ENCODE measurements at places on chromosomes 16 and 17.

GRCh38 chr16:80447241-80447640 is 93.6 kb upstream of the DYNLRB2 start:
- DNase-seq = no peak

- DNase-seq = no peak
Measured at GRCh38 chr17:2611627-2612026, 18.2 kb downstream of the PAFAH1B1 start.

DNA sequence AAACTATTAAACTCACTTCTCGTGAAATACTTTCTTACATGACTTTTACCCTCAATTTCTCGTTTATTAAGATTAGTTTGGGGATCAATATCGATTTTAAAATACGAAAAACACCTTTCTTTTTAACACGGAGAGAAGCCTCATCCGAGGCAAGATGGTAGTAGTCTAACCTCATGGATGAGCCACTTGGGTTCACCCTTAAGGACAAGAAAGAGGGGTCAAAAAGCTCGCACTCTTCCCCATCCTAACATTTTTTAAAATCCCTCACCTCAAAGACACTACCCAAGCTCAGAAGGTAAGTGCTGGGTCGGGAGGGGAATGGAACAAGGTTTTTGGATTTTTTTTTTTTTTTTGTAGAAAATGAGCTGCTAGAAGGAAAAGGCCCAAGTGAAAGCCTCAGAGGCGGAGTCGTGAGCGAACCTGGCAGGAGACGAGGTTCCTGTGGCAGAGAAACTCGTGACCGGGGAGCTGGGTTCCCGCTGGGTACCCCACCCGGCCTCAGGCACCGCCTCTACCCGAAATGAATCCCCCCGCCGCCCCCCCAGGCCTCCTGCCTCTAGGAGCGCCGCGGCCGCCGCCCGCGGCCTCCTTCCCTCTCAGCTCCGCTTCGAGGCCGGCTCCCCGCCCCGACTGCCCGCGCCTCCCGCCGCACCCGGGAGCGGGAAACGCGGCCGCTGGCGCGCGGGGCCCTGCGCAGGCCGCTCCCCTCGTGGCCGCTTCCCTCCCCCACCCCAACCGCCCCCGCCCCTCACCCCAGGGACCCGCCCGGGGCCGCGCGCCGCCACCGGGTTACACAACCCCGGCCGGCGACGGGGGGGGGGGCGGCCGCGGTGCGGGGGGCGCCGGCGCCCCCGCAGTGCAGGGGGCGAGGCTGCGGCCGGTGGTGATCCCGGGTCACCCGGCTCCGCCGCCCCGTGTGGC is 1.6 kb downstream of the NUFIP2 start:
- peak; percentile 48 for DNase-seq

- DNase-seq = no peak
Measured at GRCh38 chr16:22961206-22961605, 147.2 kb downstream of the HS3ST2 start.

DNA sequence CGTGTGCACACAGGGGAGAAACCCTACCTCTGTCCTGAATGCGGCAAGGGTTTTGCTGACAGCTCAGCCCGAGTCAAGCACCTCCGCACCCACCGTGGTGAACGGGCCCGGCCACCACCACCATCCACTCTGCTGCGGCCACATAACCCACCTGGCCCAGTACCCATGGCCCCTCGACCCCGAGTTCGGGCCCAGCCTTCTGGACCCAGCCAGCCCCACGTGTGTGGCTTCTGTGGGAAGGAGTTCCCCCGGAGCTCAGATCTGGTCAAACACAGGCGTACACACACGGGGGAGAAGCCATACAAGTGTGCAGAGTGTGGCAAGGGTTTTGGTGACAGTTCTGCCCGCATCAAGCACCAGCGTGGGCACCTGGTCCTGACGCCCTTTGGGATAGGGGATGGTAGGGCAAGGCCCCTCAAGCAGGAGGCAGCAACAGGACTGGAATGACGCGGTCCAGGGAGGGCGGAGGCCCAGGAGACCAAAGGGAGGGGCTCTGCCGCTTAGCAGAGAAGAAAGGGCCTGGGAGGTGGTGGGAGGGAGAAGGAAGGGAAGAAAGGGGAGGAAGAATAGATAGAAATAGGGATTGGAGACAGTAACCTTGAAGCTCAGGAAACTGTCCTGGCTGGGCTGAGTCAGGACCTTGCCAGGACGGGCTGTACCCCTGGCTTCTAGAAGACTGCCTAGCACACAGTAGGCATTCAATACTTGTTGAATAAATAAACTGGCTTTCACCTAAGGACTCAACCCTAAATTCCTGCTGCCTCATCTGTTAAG is 3.6 kb downstream of the ZNF48 start:
- DNase-seq = no peak

DNA sequence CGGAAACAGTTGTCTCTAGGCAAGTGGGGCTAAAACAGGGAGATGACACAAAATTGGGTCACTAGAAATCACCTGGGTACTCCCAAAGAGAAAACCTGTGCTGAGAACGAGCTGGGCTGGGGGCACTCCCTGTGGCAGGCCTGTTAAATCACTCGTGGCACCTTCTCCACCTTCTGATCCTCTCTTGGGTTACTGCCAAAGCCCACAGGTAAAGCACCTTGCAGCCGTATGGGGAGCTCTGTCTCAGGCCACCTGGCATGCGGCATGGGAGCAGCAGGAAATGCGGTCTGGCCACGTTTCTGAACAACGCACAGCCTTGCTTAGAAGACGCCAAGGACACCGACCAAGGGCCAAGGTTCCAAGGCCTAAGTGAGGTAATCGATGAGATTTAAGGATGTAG is 21.5 kb upstream of the ICAM2 start:
- DNase-seq = no peak
